ENCODE measurements at places on chromosomes 1 and 21.

GRCh38 chr1:171984850-171985485 is 143.7 kb downstream of the DNM3 start:
- no peak for DNase-seq

GRCh38 chr1:107057197-107058133 is 991 bp downstream of the PRMT6 start:
- peak; percentile 43 for DNase-seq

DNA sequence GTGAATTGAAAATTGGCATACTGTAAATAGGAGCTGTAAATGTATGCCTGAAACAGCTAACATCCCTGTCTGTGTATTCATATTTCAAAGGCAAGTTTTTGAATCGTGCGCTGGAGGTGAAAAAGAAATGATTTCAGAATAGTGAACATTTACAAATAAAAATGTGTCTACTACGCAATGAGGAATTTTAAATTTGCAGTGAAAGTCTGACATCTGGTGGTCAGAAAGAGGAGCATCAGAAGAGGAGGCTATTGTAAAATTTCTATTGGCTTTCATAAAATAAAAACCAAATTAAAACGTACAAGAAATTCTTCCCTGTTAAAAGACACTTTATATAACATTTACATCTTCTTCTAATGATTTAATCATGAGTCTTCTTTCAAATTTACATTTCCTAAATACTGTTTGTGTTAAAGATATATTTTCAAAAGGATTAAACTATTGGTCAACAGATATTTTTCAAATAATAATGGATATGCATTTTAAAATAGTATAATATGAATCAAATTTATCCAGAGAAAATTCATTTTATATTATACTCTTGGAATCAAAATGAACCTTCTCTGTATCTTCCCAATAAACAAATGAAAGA is 113.7 kb upstream of the RRP15 start:
- DNase-seq, result no peak

- DNase-seq, result no peak
These were observed 8.3 kb downstream of the IL24 start for GRCh38 chr1:206905295-206906164.

DNA sequence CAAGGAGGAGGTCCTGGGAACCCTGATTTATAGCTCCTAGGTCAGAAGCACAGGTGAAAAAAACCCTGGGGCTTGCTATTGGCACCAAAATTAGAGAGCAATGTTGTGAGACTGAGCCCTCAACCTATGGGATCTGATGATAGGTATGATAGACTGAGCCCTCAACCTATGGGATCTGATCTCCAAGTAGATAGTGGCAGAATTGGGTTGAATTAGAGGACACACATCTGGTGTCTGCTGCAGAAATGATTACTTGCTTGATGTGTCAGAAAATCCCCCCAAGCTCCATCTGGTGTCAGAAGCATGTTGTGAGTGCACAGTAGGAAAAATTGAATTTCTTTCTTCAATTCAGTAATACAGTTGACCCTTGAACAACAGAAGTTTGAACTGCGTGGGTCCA is 62.4 kb downstream of the MAP3K21 start:
- DNase-seq, result no peak

GRCh38 chr21:27257908-27258556 is 291.1 kb upstream of the ADAMTS5 start:
- no peak for DNase-seq

DNA sequence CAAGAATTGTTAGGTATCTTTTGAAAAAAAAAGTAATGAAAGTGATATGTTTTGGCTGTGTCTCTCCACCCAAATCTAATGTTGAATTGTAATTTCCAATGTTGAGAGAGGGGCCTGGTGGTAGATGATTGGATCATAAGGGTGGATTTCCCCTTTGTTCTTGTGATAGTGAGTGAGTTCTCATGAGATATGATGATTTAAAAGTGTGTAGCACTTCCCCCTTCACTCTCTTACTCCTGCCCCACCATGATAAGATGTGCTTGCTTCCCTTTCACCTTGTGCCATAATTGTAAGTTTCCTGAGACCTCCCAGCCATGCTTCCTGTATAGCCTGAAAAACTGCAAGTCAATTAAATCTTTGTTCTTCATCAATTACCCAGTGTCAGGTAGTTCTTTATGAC is 70.7 kb downstream of the XCL2 start:
- DNase-seq, result no peak

DNA sequence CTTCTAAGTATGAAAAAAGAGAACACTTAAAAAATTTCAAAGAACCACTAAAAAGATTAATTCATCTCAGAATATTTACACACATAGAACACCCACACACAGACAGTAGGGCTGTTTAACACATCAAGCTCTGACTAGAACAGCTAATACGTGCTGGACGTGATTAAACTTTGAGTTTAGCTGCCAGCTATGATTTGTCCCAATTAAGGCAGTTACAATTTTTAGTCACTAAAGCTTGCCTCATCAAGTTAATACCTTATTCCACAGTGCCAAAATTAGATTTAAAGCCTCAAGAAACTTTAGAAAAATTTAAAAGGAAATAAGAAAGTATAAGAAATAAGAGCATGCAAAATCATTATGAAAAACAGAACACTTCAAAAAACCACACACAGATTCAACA is 18.9 kb downstream of the SLC16A1 start:
- no peak for DNase-seq

- DNase-seq, result peak; percentile 19
These were observed 595 bp downstream of the IL10RB start for GRCh38 chr21:33266789-33267135.

GRCh38 chr1:93180723-93181613 is at the start of gene CCDC18:
TSS of gene CCDC18 (plus strand) at chr1:93180724. CDS start at chr1:93183362, 2,638 bp downstream.
- no peak for DNase-seq

GRCh38 chr1:162921311-162921710 is 60.3 kb upstream of the CCDC190 start:
- no peak for DNase-seq

DNA sequence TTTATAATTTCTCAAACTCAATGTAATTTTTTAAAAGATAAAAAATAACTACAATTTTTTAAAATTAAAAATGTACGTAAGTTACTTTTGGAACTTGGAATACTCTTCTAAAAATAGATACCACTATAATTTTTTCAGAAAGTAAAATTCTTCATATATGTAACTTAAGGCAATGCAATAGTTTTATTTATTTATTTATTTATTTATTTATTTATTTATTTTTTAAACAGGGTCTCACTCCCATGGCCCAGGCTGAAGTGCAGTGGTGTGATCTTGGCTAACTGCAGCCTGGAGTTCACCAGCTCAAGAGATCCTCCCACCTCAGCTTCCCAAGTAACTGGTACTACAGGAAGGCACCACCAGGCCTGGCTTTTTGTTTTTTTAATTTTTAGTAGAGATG is 3.1 kb upstream of the KRTAP23-1 start:
- no peak for DNase-seq

DNA sequence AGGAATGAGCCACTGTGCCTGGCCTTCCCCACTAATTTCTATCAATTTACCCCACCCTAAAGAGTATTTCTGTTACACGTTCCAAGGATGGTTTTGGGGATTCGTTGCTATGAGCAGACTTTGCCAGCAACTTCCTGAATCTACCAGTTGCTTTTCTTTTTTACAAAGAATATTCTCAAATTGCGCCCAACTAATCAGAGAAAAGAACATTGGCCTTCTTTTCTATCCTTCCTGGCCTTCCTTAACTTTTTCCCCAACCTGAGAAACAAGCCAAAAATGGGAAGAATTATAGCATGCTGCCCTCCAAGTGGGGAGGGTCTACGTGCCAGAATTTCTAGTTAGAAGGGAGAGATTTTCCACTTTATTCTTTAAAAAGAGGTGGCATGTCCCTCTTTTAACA is 44.9 kb upstream of the SLC45A1 start:
- no peak for DNase-seq

DNA sequence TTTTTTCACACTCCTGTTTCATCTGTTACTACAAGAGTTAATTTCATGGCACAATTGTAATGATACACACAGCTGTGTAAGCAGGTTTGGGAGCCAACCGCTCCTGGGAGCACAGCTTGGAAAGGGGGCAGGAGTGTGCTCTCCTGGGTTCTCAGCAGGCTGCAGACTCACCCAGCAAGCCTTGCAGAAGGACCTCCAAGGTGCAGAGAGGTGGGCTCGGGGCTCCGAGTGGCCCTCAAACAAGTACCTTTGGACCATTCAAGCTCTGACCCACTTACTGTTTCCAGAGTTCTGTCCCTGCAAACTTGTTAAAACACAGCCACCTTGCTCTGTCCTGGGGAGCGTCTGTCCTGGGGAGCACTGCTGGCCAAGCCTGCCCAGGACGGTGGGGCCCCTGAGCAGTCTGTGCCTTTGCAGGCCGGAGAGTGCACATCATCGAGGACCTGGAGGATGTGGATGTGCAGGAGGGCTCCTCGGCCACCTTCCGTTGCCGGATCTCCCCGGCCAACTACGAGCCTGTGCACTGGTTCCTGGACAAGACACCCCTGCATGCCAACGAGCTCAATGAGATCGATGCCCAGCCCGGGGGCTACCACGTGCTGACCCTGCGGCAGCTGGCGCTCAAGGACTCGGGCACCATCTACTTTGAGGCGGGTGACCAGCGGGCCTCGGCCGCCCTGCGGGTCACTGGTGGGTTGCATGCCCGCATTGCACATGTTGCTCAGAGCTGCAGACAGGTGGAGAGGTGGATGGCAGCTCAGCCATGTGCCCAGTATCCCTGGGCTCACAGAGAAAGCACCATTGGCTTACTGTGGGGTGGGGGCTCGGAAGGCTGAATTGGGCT is 78.0 kb downstream of the OBSCN start:
- DNase-seq, result no peak

- DNase-seq, result no peak
These were observed 30.5 kb downstream of the ZBTB8OS start for GRCh38 chr1:32619701-32620485.

- DNase-seq, result no peak
These were observed 68.7 kb downstream of the ADAMTS1 start for GRCh38 chr21:26776310-26777021.

All from activated T-cell treated with anti-CD3 and anti-CD28 coated beads for 24 hours (primary cell).